ENCODE measurements at places on chromosomes 7 and 10.

GRCh38 chr10:11112718-11113117 lies 95.0 kb downstream of the CELF2 start:
- DNase-seq = no peak

- DNase-seq = peak; percentile 3
Observed at GRCh38 chr7:138125598-138126111, 49.4 kb downstream of the AKR1D1 start.

GRCh38 chr10:119620241-119621077 lies 23.7 kb upstream of the TIAL1 start:
- peak; percentile 36 for DNase-seq

- no peak for DNase-seq
Observed at GRCh38 chr10:58781873-58782488, 269.3 kb downstream of the BICC1 start.

- no peak for DNase-seq
Observed at GRCh38 chr10:7243873-7244272, 167.0 kb downstream of the SFMBT2 start.

DNA sequence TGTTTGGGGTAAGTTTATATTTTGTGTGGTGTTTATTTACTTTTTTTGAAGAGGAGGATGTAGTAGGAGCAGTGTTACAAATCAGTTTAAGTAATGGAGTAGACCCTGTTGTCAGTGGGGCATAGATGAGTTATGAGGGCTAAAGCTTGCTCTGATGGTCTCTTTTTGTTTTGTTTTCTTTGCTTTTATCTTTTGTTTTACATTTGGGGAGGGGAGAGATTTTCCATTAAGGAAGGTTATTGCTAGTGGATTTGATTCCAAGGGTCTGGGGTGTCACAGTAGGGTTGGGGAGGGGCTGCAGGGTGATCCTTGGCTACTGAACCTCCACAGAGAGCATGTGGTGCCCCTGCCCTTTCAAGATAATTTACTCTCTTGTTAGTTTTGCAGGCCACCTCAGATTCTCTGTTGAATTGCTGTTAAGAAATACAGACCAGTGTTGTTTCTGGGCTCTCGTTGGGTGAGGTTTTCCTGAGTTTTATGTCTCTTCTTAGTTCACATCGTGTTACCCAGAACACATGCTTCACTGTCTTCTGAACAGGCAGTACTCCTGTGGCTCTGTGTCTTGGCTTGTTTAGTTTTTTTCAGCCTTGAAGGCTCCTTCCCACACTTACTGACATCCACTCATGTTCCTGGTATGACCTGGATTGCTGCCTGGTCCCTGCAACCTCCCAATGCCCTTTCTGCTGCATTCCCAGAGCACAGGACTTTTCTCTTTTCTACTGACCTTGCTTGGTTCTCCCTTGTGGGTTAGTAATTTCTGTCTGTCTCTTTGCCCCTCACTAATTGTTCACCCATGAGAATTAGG lies 4.2 kb downstream of the KIFBP start:
- peak; percentile 74 for DNase-seq

GRCh38 chr7:15478401-15478800 lies 83.4 kb downstream of the AGMO start:
- DNase-seq = no peak

GRCh38 chr7:151888079-151889067 lies 11.5 kb upstream of the PRKAG2 start:
- no peak for DNase-seq

DNA sequence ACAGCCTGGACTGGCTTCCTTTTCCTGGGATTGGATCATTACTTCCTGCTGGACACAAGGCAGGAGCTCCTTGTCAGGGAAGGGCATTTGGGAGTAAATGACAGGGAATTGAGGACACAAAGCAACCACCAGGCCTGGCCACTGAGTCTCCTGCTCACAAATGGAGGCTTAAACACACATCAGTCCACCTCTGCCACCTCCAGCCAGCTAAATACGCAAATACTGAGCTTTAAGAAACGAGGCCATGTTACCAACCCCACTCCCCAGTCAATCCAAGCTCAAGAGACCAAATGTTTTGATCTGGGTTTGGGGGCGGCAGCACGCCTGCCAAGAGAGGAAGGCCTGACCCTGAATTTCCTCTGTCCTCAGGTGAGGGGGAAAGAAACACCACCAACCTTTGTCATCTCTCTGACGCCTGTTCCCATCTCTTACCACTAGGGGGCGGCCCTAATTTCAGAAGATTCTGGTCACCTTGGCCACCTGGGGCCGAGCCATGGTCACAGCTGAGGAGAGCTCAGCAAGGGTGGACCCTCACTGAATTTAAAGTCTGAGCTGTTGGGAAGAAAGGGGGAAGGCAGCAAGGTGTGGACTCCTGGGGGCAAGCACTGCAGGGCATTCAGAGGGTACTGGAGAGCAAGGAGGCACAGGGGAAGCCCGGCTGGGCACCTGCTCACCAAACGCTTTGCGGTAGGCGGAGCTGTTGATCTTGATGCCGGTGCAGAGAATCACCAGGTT lies 16.5 kb downstream of the AIFM2 start:
- peak; percentile 7 for DNase-seq

DNA sequence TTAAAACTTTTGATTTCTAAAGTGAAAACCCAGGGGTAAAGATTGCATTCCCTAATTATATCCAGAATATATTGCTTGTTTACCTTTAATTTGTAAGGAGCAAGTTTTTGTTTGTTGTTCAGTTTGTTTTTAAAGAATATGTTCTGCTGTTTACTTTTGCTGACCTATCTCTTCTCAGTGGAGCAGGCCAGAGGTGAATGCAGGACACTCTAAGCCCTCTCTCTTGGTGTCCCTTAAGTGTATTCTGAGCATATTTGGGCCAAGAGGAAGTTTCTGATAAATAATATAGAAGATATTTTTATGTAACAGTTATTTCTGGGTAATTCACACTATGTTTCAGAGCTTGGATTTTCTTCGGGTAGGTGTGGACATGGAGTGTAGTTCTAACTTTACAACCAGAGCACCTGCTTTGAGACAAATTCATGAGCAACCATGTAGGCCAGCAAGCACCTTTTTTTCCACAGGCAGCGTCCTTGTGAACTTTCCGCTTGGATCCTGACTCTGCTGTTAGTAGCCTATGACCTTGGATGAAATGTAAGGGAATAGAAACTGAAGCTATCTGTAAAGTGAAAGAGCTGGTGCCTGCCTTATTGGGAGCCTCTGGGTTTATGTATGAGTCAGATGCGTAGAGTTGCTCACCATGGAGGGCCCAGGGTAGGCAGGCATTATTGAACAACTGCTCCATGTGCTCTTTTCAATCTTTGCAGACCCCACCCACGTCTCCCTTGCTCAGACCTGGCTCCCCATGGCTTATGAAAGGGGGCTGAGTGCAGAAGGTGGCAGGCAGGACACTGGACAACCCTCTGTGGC lies 16.1 kb downstream of the OGDH start:
- DNase-seq = no peak

GRCh38 chr10:27506280-27506679 lies 2.2 kb downstream of the RAB18 start:
- DNase-seq = no peak

DNA sequence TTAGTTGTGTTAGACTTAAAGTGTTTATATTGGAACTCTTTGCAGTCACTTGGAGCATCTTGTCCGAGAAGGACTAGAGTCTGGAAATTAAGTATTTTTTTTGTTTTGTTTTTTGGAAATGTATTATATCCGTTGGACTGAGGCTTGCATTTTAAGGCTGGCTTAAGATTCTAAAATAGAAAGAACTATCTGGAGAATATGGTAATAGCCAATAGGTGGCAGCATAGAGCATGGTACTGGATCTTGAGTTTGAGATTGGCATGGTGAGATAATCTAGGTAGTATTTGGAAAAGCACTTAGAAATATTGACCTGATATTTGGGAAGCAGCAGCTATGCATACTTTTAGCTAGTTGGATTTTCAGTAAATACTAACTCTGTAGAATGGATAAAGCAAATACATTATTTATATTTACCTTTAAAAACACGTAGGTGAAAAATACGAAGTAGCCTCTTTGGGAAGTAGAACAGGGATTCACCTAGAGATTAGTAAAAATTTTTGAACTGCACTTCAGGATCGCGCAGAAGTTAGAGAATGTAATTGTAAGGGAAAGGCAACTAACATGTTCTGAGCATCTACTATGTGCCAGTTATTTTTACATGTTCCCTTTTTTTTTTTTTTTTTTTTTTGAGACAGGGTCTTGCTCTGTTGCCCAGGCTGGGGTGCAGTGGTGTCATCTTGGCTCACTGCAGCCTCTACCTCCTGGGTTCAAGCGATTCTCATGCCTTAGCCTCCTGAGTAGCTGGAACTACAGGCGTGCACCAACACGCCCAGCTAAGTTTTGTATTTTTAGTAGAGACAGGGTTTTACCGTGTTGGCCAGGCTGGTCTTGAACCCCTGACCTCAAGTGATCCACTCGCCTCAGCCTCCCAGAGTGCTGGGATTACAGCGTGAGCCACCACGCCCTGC lies 78.6 kb downstream of the LCOR start:
- DNase-seq = no peak

GRCh38 chr10:78980815-78981214 lies 88.0 kb upstream of the ZMIZ1 start:
- no peak for DNase-seq

GRCh38 chr10:15642095-15642494 lies 77.6 kb downstream of the ITGA8 start:
- DNase-seq = peak; percentile 59

DNA sequence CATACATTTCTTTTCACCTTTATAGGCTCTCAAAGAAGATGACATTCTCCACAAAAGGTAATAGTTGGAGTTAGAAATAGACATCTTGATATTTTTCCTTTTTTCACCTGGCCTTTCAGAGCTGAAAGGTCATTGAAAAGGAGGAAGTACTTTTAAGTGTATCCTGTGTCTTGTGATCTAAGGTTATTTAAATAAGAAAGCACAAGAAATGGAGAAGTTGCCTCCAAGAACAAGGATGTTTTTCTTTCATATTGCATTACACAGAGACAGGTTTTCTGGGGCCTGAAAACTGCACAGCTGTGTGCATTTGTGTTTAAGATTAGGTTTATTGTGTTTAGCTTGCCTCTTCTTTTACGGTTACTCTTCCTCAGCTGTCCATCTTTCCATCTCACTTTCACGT lies 103.4 kb upstream of the SEMA3D start:
- no peak for DNase-seq

DNA sequence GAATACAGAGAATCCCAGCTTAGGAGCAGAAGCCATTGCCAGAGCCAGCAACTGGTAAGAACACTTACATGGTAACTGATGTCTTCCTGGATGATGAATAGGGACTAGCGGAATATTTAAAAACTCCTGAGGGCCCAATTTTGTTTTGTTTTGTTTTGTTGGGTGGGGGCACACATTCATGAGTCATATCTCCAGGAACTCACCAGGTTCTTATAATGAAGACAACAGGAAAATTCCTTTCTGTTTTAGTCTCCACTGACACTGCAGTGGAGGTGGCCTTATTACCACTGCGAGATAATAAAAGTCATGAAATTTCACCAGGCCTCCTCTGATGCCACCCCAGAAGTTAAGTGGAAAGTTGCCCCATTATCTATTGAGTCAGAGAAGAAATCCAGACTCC lies 6.6 kb upstream of the CUZD1 start:
- DNase-seq = peak; percentile 17

GRCh38 chr7:2445047-2445446 lies 31.2 kb downstream of the GRIFIN start:
- DNase-seq = no peak

GRCh38 chr7:95389516-95389915 lies 6.7 kb downstream of the PON3 start:
- DNase-seq = no peak

DNA sequence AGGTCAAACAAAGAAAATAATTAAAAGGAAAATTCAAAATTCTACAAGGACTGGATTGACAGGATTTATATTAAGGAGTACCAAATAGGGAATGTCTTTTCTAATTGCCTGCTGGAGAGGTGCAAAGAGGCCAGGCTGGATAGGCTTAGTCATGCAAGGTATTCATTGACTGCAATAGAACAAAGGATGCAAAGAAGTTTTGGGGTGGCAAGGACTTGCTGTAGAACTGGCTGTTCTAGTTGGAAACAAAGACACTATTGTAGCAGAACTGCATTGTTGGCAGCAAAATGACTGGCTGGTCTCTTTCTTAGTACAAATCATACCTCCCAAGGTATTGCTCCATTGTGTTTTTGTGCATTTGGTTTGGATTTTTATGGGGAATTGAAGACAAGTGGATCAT lies 10.1 kb downstream of the ITGB8 start:
- DNase-seq = no peak

DNA sequence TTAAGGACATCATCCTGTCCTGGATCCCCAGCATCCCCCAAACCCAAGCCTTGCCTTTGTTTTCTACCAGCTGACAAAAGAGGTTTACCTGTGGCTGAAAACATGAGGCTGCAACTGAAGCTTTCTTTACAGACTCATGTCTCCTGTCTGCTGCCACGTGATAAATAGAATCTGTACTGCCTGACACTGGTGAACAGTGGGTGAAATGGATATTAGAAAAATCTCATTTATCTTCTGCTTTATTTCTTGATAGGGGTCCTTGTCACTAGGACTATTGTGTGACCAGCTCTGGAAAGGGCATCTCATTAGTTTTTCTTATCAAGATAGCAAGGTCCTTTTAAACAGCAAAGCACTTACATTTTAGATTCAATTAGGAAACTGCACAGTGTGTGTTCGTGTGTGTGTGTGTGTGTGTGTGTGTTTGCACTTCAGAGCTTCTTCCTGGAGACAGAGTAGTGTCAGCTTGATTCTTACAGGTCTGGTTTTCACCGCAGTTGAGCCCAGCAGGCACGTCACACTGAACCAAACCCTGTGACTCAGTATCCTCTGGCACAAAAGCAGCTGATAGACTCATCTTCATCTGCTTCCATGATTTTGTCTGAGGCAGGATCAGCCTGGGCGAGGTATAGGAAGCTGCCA lies 373.5 kb upstream of the CELF2 start:
- DNase-seq = peak; percentile 56

GRCh38 chr7:142626420-142627035 lies 122.7 kb upstream of the PRSS1 start:
- DNase-seq = peak; percentile 11

- DNase-seq = no peak
Observed at GRCh38 chr10:119826771-119827170, 45.9 kb downstream of the MCMBP start.

DNA sequence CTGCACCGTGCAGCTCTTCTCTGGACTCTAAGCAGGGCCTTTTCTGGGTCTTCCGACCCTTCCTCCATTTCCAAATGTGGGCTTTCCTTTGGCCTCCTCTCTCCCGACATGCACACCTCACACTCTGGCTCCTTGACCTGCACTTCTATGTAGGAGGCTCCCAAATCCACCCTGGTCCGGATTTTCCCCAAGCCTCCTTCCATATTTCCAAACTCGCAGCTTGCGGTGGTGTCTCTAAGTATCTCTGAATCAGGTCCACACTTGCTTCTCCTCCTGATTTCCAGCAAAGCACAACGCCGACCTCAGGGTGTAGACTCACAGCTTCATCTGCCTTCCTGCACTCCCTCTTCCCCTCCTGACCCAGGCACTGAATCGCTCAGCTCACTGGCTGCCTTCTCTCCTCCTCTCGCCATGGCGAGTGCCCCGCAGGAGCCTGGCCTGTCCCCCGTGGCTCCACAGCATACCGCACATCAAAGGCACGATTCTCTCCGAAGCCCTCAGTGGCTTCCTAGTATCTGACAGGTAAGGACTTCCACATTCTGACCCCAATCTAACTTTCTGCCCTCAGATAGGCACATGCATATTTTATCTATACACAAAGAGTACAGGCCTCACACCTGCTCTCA lies 27.8 kb downstream of the DIP2C start:
- no peak for DNase-seq

Measured in MG63 (cell line).